NCI-H2227 treated with DMSO at 0.1 percent for 48 hours (cell line): ENCODE measurements at places on chromosomes 5 and 9.

GRCh38 chr5:115396688-115397087, 100.2 kb upstream of the CCDC112 start:
- no peak for DNase-seq

- DNase-seq = no peak
Observed at GRCh38 chr5:9072701-9073100, 473.2 kb downstream of the SEMA5A start.

GRCh38 chr5:124956471-124957029, 210.1 kb upstream of the ZNF608 start:
- no peak for DNase-seq

GRCh38 chr9:131167936-131168335, 42.5 kb downstream of the NUP214 start:
- no peak for DNase-seq

GRCh38 chr9:97425973-97426336, 14.1 kb downstream of the TDRD7 start:
- DNase-seq = no peak

- DNase-seq = no peak
Observed at GRCh38 chr9:28341913-28342312, 768.6 kb upstream of the C9orf72 start.

DNA sequence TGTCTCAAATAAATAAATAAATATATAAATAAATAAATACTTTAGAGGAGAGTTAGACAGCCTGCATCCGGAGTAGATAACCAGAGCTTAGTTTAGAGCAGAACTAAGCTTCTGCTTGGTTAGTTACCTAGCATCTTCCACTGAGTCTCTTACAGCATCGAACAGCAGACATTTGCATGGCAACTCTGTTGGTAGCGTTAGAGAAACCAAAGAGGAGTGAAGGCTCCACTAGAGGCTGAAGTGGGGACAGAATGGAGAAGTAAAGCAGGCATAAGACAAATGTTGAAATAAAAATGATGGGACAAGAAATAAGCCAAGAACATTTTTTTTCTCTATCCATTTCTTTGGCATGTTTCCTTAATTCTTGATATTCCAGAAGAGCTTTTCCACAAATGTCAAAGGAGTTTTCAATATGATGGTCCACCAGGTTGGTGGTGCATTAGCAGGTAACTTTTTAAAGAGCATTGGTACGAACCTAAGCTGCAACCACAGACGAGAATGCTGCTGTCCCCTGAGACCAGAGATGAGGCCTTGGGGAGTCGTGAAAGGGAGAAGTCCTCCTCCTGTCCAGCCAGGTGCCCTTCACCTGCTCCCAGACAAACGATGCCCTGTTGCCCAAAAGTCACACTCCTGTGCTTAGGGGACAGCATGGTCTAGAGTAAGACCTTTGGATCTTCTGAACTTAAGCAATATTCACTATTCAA, 438.3 kb downstream of the DIRAS2 start:
- DNase-seq = no peak

DNA sequence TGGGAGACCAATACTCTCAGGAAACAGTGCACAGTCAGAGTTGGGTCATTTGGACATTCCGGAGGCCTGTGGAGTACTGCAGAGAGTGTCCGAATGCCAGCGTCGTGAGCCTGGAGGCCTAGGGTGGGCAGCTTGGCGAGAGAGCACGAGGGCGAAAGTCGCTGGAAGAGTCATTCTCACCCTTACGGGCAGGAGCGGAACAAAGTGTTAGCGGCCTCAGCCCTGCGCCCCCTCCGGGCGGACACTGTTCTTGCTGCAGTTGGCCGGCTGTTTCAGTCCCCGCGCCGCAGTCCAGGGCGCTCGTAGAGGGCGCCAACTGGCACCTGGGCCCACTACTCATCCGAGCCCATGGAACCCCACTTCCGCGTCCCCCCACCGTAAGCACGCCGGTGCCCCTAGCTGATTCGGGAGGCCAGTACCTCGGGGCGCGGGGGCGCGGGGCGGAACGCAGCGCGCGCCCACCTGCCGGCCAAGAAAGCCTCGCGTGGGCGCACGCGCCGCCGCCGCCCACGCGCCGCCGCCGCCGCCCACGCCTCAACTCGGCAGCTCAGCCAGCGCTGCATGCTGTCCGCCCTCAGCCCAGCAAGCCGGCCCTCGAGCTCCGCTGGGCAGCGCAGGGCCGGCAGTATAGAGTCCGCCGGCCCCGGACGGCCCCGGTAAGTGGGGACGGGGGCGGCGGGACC, 99.7 kb upstream of the CCL21 start:
- DNase-seq = no peak

GRCh38 chr9:81268048-81268447, 421.3 kb downstream of the TLE1 start:
- no peak for DNase-seq
